ENCODE measurements at places on chromosomes 7 and 10.

GRCh38 chr10:77380191-77380590, 257.4 kb downstream of the KCNMA1 start:
- DNase-seq, result no peak

- no peak for DNase-seq
Observed at GRCh38 chr7:18401757-18402156, 93.8 kb upstream of the HDAC9 start.

DNA sequence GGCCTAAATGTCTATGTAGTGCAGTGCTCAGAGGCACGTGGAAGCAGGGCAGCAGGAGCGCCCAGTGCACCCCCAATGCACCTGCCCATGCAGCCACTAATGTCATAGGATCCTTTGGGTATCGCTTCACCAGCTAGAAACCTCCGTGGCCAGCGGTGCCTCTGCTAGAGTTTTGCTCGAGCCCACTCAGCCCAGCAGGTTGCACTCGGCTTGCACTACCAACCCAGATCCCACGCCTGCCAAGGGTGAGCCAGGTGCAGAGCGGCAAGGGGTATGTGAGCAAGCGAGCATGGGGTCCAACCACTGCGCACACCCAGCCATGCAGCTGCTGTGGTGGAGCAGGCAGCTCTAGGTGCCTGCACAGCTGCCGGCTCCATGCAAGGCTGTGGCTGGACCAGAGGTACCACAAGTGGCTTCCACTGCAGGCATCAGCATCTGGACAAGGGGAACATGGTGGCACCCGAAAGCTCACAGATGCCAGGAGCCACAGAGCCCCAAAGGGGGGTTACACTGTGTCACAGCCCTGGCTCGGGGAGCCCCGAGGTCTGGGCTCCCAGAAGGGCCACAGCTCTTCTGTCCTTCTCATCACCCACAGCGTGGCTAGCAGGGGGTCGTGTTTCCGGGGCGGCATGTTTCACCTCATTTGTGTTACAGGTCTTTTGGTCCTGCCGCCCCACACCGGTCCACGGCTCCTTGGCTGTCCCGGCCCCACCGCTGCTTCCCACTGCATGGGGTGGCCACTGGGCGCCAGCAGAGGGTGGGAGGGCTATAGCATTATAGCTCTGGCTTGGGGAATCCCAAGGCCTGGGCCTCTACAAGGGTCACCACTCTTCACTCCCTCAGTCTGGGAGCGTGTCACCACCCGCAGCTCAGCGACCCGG, 2.3 kb upstream of the NCAPG2 start:
- no peak for DNase-seq

GRCh38 chr7:157429680-157430224, 92.9 kb downstream of the DNAJB6 start:
- DNase-seq, result no peak

DNA sequence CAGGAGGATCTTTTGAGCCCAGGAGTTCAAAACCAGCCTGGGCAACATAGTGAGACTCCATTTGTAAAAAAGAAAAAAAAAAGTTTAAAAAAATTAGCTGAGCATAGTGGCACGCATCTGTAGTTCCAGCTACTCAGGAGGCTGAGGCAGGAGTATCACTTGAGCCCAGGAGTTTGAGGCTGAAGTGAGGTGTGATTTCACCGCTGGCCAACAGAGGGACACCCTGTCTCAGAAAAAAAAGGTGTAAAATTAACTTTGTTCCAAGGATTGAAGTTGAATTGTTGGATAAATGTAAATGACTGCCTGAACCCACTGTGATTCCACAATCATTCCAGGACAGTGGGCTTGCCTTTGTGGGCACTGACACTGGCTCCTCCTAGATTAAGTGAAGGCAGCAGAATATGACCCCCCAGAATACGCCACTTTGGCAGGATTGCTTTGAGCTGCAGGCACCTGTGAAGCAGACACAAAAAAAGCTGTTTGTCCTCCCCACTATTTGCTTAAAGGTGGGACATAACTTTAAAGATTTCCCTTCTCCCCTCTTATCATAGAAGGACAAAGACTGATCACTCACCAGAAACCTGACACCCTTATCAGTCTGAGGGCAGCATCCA, 57.2 kb upstream of the FOXI2 start:
- no peak for DNase-seq

GRCh38 chr10:111756217-111757061, 427.1 kb downstream of the GPAM start:
- no peak for DNase-seq

DNA sequence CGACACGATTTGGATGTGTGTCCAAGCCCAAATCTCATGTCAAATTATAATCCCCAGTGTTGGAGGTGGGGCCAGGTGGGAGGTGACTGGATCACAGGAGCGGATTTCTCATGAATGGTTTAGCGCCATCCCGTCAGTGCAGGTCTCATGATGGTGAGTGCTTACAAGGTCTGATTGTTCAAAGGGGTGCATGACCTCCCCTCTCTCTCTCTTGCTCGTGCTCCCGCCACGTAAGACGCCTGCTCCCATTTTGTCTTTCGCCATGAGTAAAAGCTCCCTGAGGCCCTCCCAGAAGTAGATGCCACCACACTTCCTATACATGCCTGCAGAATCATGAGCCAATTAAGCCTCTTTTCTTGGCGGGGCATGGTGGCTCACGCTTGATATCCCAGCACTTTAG, 71.5 kb upstream of the NANOS1 start:
- no peak for DNase-seq

GRCh38 chr10:78630944-78631838, 437.6 kb upstream of the ZMIZ1 start:
- no peak for DNase-seq

DNA sequence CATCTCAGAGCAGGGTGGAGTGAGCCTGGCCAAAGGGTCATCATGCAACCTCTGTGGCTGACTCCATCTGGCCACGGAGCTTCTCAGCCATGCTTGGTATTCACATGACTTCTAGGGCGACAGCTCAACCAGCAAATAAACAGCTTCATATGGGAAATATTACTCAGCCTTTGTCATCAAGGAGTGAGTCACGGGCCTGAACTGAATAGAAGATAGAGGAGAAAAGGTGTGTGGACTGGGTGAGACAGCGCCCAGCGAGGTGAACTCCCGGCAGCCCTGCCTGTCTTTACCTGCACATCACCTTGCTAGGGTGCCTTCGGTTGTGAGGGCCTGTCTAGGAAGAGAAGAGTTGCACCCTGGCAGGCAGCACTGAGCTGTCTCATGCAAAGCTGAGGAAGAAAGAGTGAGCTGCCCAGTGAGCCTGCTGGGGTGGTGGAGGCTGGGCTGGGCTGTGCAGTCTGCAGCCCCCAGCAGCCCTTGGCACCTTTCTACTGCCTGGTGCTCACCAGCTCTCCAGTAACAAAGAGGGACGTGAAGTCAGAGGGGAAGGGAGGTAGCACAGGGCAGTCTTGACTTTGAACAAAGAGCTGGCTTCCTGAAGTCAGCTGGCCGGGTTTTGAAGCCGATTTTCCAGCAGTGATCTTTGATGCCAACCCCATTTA, 114.2 kb downstream of the EGFR start:
- DNase-seq, result no peak

DNA sequence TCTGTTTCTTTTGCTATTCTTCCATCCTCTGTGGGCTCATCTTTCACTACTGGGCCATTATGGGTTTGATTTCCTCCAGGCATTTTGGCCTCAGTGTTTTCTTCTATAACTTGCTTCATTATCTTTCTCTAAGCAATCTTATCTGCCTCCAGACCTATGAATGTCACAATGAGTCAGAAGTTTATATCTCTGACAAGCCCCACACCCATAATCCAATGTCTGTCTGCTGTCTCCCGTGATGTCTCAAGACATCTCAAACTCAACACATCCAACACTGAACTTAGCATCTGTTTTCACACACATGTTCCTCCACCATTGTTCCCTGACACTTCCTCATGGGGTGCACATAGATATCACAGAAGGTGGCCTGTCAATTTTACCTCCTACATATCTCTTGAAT, 46.7 kb upstream of the RHOBTB1 start:
- no peak for DNase-seq

- no peak for DNase-seq
Observed at GRCh38 chr10:34602478-34602877, 212.6 kb downstream of the PARD3 start.

- DNase-seq, result no peak
Observed at GRCh38 chr10:119688033-119688508, 36.9 kb downstream of the BAG3 start.

DNA sequence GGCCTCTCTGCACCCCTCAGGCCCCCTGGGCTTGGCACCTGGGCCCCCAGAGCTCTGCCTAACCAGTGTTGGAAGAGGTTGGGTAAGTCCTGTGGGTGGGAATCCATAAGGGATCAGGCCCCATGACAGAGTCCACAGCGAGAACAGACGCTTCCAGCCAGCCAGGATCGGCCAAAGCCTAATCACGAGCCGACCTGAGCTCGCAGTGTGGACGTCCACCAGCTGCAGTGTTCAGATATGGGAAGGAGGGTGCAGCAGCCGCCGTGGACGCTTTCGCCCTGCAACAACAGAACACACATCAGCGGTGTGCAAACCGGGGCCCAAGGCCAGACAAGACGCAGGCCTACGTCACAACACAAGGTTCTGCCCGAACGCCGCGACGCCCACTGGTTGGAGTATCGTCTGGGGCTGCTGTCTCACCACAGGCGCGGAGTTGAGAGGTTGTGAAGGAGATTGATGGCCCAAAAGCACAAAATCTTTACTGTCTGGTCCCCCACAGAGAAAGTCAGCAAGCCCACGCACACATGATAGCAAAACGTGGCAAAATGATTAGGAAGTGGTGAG, 102.1 kb downstream of the FOXL3 start:
- DNase-seq, result no peak

GRCh38 chr10:60434418-60435046, 44.9 kb upstream of the ANK3 start:
- peak; percentile 16 for DNase-seq

- no peak for DNase-seq
Observed at GRCh38 chr7:96508371-96508770, 186.5 kb upstream of the SLC25A13 start.

DNA sequence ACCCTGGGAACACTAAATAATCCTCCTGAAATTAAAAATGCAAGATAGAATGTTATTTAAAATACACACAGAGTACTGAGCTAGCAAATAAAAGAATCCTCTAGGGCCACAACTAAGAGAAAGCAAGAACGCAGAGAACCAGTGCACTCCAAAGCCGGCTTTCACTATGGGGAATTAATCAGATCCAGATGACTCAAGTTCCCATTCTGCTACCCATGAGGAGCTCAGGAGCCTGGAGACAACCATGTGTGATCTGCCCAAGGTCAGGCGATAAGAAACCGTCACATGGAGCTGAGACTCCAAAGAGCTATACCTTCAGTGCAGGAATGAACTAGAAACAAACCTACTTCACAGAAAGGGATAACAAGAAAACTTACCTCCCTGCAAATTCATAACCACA, 19.5 kb upstream of the CYREN start:
- no peak for DNase-seq

GRCh38 chr10:6840766-6841165, 260.7 kb upstream of the PRKCQ start:
- no peak for DNase-seq

DNA sequence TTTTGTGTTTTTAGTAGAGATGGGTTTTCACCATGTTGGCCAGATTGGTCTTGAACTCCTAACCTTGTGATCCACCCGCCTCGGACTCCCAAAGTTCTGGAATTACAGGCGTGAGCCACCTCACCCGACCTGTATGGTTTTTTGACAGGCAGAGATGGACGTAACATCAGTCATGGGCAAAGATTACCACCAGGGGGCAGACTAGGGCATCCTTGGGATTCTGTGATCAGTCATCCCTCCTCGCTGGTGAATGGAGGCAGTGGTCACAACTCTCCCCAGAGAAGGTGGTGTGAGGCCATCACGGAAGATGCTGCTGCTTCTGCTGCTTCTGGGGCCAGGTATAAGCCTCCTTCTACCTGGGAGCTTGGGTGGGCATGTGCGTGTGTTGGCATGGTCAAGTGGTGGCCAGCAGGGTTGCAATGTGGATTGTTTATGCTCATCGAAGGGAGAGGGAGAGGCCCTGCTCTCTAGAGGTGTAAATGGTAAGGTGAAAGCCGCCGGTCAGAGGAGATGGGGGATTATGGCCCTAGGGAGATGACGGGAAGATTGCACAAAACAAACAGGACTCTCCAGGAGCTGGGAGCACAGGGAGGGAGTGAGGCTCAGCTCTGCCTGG, 122.7 kb upstream of the PRSS1 start:
- peak; percentile 76 for DNase-seq

DNA sequence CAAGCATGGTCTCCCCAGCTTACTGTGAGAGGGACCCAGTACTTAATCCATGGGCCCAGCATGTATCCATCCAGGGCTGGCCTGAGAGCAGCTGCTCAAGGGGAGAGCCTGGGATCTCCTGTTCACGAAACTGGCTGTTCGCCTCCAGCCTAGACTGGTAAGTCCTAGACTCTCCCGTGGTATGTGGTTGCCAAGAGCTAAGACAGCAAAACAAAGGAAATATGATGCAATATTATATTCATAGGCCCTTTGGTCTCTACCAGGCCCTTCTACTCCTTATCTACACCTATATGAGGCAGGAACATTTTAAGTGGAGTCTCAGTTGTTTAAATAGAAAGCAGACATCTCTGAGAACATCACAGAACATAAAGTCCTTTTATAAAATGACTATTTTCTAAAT, 28.9 kb upstream of the STK17A start:
- no peak for DNase-seq

- DNase-seq, result no peak
Observed at GRCh38 chr7:65946904-65947303, 35.1 kb downstream of the GUSB start.

- DNase-seq, result no peak
Observed at GRCh38 chr10:7231509-7232414, 179.1 kb downstream of the SFMBT2 start.

- no peak for DNase-seq
Observed at GRCh38 chr10:66555061-66555460, 370.8 kb upstream of the LRRTM3 start.

- no peak for DNase-seq
Observed at GRCh38 chr10:78747401-78748234, 321.1 kb upstream of the ZMIZ1 start.

DNA sequence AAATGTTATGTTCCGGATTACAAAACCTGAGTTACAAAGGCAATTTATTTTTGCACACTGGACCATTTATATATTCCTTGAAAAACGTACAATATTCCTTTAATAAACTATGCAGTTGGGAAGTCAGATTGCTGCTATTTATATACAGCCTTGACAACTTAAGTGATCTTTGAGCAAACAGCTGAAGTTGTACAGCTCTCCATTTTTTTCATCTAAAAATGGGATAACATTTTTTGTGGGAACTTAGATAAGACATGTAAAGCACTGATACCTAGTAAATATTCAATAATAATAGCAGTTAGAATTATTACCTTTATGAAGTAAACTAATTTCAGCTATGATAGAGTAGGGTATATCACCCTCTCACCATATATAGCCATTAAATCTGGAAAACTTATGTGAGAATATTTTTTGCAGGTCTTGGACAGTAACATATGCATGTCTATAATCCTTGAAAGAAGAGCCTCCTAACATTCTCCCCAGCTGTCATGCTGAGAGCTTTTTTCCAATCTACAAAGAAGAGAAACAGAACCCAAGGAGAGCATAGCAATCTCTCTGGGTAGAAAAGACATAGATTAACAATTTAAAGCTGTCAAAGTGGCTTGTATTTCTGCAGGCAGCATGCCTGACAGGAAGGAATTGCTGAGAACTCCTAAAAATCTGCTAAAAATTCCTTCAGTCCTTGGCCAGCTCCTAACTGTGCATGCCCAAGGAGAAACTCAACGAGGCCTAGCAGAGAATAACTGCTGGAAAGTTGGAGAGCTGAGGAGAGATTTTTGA, 326.0 kb downstream of the CRPPA start:
- DNase-seq, result no peak

GRCh38 chr7:158447506-158448171, 140.0 kb downstream of the PTPRN2 start:
- DNase-seq, result no peak

Data from CD4-positive, alpha-beta T cell treated with Interferon alpha-2 for 1 hour (primary cell).